ENCODE measurements at places on chromosomes 16 and 17.
A peak's percentile ranks its signal among the peaks of the same experiment; 100 is the strongest.

GRCh38 chr16:76985392-76986045 lies 205.5 kb upstream of the MON1B start:
- no peak for DNase-seq

GRCh38 chr17:31513731-31514427 lies 122.4 kb downstream of the RAB11FIP4 start:
- no peak for DNase-seq

GRCh38 chr16:69823831-69824563 lies 61.9 kb downstream of the WWP2 start:
- DNase-seq: no peak

- peak; percentile 68 for DNase-seq
Measured at GRCh38 chr17:56595831-56596690, 2.6 kb downstream of the NOG start.
